ENCODE measurements at places on chromosomes 3 and 15.

- no peak for DNase-seq
Observed at GRCh38 chr3:152879790-152880174, 44.9 kb downstream of the P2RY1 start.

DNA sequence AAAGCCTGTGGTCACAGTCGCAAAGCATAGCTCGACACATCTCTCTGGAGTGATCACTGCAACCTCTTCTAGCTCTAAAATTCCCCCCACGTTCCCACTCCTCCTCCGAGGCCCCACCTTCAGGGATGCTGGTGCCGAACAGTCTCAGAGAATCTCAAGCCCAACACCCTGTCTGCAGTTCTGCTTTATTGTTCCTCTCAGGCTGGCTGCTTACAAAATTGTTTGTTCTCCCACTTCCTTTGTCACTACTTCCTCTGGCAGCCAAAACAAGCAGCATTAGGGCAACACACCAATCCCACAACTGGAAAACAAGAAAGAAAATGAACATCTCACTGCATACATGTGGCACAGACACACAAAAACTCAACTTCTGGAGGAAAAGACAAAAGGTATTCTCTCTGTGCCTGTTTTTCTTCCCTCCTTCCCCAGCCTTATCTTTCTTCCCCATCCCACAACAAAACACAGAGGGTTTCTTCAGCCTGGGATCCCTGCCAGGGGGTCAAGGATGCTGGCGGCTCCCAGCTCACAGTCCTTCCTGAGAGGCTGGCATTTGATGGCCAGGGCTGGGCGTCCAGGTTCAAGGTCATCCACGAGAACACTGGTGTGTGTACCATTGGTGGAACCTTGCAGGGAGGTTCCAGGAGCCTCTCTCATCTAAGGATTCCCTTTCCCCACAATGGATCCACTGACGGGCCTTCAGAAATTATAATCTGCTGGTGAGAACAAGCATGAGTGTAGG lies 108.4 kb downstream of the TMCO5A start:
- DNase-seq = no peak

DNA sequence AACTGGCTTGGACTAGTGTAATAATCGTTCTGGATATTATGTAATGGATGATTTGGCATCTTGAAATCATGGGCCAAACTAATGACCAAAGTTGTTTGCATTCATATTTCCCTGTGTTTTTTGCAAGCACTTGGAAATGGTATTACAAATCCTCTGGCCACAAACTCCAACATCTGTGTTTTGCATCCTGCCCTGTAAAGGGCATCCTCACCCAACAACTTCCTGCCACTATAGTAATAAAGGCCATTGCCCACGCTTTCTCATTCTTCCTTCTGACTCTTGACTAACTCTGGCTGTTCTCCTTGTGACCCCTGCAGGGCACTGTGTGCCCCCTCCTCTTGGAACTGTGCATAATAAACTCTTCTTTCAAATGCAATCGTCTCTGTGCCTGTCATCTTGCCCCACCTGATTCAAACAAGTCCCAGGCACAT lies 25.4 kb upstream of the PSMD6 start:
- DNase-seq = no peak

GRCh38 chr3:52438104-52438376 lies 6.9 kb downstream of the SEMA3G start:
- no peak for DNase-seq

DNA sequence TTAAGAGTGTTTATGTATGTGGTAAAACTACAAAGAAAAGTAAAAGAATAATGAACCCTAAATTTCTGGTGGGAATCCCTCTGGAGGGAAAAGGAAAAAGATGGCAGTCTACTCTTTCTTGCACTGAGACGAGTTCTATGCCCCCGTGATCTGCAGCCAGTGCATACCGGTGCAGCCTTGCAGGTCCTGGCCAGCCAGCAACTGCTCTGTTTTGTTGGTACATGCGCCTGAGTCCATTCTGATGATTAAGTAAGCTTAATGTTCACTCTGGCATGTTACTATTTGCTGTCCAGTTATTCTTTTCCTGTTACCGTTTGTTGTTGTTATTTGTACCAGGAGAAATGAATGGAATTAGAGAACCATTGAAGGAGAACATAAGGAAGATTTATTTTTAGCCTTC lies 95.1 kb upstream of the TMC3 start:
- DNase-seq = no peak

Measured in fibroblast of skin of left quadriceps (primary cell).